ENCODE measurements at places on chromosomes 7 and 10.
A peak's percentile ranks its signal among the peaks of the same experiment; 100 is the strongest.

DNA sequence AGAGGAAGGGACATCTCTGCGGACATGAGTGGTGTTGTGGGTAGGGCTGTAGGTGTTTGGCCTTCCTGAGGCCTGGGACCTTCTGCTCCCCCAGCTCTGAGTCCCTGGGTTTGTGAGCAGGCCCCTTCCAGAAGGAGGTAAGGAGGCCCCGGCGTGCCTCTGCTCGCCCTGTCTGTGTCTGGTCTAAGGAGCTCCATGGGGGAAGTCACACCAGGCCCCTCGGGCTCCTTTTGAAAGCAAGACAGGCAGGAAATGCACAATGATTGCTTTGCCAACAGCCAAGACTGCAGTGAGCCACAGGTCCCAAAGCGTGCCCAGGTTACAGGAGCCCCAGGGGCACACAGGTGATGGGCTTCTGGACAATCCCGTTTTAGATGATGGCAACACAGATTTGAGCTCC is 89.5 kb downstream of the FAM53B start:
- DNase-seq = no peak

DNA sequence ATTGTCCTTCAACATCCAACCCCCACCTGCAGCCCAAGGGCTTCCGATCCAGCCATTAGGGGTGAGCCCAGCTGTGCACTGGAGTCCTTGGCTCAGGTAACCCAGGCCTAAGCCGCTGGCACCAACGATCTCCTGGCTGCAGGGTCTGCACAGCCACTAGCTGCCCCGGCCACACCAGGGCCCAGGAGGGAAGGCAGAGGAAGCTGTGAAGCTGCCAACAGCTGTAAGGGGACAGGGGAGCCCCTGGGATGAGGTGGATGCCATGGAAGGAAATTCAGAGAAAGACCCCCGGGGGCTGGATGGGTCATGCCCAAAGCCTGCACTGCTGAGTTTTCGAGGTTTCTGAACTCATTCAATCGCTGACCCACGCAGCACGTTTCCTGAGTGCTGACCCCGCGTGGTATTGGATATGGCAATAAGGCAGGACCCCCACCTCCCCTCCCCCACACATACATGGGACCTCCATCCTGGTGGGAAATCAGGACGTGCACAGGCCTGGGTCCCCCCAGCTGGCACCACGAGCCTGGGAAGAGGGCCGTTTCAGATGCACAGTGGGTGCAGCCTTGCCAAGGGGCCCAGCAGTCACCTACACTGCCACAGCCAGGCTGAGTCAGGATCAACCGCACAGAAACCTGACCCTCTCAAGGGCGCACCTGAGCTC is 170.3 kb downstream of the DIP2C start:
- no peak for DNase-seq

DNA sequence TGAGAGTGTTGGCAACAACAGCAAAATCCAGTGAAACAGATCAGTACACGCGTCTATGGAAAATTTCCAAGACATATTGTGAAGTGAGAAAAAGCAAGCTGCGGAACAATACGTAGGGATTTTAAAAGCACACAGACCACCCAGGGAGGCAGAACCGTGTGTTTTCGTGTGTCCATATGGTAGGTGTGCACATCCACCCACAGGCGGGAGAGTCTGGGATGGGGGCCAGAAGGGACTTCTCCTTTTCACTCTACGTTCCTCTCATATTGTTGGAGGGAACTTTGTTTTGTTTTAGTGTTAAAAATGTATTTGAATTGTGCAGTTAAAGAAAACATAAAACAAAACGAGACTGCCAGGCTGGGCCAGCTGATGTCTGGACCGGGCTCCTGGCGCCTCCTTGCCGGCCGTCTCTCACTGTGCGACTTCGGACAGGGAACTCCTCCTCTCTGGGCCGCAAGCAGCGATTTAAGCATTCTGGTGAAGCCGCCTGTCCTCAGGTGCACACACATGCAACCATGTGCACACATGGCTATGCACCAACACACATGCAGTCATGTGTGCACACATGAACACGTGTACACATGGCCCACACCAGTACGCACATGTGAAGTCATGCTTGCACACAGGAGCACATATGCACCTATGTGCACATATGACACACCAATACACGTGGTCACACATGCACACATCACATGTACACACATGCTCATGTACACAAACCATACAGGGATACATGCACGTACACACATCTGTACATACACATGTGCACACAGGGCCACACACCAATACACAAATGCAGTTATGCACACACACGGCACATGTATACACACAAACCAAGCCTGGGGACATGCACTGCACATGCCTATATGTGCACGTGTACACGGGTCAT is 141.1 kb downstream of the ELFN1 start:
- peak; percentile 43 for DNase-seq

GRCh38 chr10:91886954-91887271 is 22.4 kb downstream of the FGFBP3 start:
- DNase-seq = no peak

DNA sequence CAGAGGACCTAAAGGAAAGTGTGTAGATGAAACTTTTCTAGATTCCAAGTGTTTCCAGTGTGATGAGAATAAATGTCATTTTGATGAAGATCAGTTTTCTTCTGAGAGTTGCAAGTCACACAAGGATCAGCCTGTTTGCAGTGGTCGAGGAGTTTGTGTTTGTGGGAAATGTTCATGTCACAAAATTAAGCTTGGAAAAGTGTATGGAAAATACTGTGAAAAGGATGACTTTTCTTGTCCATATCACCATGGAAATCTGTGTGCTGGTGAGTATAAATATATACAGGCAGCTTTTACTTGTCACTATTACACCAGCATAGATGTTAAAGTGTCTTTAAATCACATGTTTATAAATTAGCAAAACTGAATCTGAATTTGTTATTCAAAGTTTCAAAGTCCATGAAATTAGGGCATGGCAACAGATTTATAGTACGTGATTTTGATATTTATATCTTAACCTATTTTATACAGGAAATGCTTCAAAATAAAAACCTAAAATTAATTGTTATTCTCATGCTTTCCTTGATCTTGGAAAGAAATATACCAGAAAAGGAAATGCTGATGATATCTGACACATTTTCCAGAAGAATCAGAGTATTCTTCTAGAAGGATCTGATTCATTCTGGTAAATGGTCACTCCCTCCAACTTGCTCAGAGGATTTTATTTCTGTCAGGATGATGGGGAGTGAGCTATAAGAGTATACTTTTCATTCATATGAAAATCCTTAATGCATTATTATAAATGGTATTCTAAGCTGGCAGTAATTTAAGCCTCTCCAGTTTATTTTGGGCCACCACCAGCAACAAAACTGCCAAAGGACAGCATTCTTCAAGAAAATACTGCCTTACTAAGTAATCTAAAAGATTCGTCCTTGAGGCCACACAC is 71.4 kb downstream of the ITGB8 start:
- DNase-seq = no peak

DNA sequence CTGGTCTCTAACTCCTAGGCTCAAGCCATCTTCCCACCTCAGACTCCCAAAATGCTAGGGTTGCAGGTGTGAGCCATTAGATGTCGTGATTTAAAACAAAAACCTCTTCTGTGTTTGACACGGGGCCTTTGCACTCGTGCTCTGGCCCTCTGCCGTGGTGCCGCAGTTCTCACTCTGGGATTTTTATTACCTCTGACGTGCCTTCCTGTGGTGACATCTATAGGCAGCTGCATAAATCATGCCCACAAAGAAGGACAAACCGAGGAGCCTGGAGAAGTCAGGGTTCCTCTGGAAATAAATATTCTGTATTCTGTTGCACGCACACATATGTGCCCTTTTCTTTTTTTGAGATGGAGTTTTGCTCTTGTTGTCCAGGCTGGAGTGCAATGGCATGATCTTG is 25.9 kb upstream of the OCM start:
- DNase-seq = no peak

GRCh38 chr7:107024906-107025305 is 19.6 kb upstream of the PRKAR2B start:
- no peak for DNase-seq

GRCh38 chr7:156621652-156622051 is 18.9 kb upstream of the RNF32 start:
- no peak for DNase-seq

DNA sequence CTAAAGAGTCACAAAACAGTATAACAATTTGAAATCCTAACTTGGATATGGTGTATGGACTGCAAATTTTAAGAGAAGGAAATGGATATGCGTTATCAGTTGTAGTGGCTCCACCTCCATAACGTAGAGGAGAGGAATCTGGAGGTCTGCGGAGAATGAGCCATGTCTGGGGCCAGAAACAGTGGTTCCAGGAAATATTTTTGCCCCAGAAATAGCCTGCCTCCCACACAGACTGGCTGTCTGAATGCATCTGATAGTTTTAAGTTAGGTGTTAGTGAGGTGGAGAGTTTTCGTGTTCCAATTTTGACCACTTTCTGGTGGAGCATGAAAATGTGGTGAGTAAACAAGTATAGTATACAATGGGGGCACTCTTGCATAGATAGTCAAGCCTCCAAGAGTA is 1.6 kb downstream of the PHTF2 start:
- no peak for DNase-seq

GRCh38 chr10:111187096-111187495 is 110.3 kb downstream of the ADRA2A start:
- no peak for DNase-seq

DNA sequence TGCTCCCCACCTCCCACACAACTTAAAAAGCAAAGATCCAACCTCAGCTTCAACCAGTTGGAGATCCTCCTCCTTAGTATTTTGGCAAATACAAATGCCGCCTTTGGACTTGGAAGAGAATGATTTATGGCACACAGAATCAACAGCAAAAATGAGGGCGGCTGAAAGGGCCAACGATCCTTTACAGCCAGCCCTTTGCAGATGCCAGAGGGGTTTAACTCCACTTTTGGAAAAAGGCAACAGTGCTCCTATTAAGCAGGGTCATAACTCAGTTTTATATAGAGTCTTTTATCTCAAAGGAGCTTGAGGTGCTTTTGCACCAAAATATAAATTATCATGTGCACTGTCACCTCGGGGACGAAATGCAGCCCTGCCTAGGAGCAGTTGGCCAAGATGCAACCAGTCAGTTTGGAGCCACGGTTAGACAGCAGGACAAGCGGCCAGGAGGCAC is 56.7 kb upstream of the JCAD start:
- no peak for DNase-seq

DNA sequence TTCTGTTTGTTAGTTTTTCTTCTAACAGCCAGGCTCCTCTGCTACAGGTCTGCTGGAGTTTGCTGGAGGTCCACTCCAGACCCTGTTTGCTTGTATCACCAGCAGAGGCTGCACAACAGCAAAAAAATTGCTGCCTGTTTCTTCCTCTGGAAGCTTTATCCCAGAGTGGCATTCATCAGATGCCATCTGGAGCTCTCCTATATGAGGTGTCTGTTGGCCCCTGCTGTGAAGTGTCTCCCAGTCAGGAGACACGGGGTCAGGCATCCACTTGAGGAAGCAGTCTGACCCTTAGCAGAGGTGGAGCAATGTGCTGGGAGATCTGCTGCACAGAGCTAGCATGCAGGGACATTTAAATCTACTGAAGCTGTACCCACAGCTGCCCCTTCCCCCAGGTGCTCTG is 26.7 kb upstream of the CROT start:
- DNase-seq = no peak

GRCh38 chr7:81410471-81411117 is 359.3 kb downstream of the HGF start:
- no peak for DNase-seq

DNA sequence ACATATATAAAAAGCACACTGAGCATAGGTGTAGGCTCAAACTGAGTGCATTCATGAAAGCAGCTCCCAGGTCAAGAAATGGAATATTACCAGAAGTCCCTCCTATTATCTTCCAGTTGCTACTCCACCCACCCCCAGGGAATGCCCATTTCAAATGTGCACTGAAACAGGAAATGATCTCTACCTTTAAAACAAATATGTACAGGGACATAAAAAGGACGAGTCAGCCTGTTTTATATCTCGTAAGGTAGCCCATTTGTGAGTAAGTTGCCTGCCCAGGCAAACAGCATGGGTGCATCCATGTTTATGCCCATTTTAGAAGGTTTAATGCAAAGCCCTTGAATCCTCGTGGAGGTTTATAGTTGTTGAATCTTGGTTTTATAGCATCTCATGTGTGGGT is 10.4 kb downstream of the FFAR4 start:
- no peak for DNase-seq

DNA sequence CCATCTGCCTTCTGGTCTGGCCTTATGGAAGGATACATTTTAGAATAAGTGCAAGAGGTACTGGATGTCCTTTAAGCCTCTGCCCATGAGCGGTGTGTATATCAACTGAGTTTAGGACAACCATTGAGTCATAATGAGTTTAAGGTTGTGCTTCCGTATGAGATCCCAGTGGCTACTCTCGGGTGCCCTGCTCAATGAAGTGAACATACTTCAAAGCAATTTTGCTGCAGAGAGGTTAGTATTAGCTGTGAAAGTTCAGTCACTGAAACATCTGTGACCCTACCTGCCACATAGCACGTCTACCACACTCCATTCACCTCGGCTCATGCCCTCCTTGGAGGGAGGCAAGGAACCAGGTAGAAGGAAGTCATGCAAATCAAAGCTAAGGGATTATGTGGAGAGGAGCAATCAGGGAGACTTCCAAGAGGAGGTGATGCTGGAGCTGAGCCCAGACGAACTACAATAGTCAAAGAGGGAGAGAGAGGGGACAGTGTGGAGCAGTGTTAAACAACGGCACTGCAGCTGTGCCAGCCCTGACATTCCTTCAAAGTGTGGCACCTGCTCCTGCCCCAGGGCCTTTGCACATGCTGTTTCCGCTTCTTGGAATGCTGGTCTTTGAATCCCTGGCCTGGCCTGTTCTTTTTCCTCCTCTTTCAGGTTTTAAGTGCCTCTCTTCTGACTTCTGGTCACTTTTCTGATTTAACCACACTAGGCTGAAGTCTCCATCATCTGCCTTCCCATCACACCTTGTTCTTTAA is 25.4 kb downstream of the BTBD16 start:
- DNase-seq = no peak

- DNase-seq = no peak
Measured at GRCh38 chr7:118245267-118246040, 20.9 kb downstream of the ANKRD7 start.

DNA sequence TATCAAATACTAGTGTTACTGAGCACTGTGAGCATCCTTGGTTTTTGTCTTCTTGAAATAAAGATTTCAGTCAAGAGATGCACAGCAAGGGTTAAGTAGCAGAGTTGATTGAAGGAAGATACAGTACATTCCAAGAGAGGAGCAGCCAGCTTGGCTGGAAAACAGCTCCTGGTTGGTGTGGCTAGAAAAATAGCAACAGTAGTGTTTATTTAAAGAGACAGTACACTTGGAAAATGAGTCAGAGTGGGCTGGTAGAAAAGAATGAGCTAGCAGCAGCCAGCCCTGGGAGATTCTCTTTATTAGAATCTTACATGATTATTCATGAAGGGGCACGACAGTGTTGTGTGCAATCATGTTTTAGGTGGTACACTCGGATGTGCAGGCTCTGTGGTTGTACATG is 1016.4 kb upstream of the SORCS1 start:
- peak; percentile 40 for DNase-seq
